ENCODE measurements at places on chromosomes 4 and X.

DNA sequence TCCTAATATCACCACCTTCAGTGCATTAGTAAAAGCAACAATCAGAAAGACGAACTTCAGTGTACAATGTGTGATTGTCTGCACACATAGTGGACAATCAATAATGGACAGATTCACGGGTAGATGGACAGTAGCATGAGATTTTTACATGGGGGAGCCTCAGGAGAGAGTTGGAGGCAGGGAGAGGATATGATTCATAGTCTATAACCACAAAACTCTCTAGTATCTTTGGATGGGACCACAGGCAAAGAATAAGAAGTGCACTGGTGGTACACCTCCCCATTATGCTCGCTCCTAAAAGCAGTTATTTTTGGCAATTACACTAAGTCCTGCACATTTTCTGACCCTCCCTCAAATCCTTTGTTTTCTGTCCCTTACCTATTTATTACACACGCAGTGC, 624.4 kb upstream of the ACTRT1 start:
- no peak for DNase-seq

- no peak for DNase-seq
Measured at GRCh38 chrX:38435130-38435529, 82.7 kb downstream of the OTC start.

DNA sequence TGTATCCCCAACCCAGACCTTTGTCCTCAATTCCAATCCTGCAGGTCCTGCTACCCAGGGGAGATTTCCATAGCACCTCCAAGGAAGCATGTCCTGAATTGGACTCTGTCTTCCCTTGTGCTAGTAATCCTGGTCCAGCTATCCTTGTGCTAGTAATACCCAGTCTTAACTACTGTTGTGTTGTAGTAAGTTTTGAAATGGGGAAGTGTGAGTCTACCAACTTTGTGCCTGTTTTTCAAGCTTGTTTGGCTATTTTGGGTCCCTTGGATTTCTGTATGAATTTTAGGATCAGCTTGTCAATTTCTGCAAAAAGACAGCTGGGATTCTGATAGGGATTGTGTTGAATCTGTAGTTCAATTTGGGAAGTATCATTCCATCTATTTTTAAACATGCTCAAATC, 51.4 kb downstream of the CD99L2 start:
- no peak for DNase-seq

DNA sequence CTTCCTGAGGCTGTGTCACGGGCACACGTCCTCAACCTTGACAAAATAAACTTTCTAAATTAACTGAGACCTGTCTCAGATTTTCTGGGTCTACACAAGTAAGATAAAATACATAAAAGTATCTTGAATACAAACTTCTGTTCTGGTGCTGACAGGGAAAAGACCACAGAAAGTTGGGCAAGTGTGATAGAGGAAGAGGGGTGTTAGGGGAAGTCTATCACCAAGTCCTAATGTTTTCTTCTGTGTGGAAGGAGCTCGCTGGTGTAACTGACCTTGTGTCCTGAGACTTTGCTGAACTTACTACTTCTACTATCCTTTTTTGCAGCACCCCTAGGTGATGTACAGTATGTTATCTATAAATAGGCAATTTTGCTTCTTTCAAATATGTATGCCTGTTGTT, 97.0 kb upstream of the STIM2 start:
- no peak for DNase-seq

GRCh38 chr4:142940425-142941330, 94.6 kb upstream of the INPP4B start:
- DNase-seq, result peak; percentile 84

DNA sequence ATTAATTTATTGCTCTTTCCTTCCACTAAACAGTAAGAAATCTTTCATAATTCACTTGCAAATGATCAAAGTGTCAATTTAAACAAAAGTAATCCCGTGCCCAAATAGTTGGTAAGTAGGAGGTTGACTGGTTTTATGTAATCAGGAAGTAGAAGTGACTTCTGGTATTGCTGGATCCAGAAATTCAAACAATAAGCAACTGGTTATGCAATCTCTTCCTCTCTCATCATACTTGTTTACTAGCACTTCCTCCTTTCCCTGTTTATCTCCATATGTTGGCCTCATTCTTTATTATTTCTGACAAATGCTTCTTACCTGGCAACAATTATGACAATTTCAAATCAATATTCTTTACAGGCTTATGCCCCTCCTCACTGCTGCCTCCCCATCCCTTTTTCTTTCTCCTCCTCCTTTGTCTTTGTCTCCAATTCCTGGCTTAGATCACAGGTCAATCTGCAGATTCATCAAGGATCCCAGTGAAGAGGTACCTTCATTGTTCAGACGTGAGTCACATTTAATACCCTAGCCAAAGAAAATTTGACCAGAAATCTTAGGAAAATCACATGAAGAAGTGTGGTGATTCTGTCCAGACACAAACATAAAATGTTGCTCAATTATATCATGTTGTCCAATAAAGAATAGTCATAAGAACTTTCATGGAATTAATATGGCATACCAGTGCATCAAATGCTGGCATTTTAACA, 323.2 kb upstream of the PCDH7 start:
- DNase-seq, result no peak

DNA sequence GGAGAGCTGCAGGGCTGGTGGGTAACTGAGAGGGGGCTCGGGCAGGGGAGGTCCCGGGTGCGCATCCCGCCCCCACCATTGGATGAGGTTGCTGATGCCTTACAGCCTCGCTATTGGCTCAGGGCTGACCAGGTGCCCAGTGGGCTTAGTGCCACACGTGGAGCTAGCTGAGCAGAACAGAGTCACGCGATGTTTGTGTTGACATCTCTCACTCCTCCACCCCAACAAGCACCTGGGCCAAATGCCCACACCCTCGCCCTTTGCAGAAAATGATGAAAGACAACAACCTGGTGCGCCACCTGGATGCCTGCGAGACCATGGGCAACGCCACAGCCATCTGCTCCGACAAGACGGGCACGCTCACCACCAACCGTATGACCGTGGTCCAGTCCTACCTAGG, 31.8 kb downstream of the ATP2B3 start:
- DNase-seq, result no peak

DNA sequence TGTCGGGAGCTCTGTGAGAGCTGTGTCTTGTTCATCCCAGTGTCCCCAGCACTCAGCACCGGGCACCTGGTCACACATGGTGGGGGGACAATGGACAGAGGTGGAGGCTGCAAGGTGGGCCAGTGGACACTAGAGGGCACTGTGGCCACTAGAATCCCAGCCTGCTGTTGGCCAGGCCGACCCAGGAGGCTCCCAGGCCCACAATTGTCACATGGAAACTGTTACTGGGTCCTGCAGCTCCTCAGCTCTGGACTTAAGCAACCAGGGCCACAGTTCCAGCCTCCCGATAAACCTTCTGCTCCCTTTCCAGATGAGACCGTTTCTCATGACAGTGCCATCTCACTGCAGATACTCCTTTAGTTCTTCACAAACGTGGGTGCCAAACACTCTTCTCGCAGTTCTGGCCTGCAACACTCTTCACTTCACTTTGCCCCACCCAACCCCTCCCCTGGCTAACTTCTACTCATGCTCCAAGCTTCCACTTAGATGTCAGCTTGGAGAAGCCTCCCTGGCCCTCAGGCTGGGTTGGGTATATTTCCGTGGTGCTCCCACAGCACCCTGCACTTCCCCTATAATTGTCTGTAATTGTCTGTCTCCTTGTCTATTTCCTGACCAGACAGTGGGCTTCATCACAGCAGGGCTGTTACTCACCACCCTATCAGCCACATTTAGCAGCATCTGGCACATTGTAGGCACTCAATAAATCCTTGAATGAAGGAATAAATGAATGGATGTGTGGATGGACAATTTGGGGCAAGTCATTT, 3.5 kb upstream of the IQSEC2 start:
- peak; percentile 13 for DNase-seq

GRCh38 chr4:112007391-112007790, 137.9 kb upstream of the FAM241A start:
- DNase-seq, result no peak

DNA sequence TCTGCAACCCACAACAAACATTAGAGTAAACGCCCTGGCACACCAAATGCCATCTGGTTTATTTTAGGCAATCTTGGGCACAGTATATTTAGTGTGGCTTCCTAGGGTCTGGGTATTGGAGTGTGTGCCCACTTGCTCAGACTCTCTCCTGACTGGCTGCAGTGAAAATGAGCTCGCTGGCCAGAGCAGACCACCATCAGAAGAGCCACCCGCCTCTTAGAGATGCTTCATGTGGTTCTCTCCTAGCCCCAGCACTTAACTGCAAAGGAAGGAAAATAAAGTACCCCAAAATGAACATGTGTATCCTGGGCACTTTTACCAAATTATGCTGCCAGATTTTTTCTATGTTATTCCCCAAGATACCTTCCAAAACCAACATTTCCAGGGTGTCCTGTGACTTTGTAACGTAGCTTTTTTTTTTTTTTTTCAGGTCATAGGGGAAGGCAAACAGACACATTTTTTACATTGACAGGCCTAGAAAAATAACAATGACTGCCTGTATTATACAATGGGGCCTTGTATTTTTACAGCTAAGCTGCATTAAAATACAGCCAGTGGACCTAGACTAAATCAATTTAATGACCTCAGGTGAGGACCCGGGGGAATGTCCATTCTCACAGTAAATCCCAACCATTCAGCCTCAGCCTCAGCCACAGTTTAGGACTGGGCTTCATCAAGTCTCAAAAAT, 193.7 kb downstream of the RASL11B start:
- no peak for DNase-seq

DNA sequence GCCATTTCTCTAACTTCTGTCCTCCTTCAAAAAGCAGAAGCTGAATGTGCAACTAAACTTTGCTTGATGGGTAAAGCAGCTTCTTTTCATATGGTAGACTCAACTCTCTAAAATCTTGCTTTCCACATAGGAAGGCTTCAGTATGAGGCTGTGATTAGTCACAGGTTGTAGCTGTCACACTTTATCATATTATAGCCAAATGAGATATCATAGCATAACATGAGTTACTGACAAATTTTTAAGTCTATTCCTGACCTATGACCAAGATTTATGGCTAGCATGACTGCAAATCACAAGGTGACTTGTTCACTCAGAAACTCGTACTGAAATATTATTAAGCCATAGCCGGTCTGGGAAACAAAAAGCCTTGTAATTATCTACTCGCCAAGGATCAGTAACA, 998.6 kb downstream of the RPA4 start:
- no peak for DNase-seq

- no peak for DNase-seq
Measured at GRCh38 chrX:1196436-1196835, 16.0 kb downstream of the CRLF2 start.

DNA sequence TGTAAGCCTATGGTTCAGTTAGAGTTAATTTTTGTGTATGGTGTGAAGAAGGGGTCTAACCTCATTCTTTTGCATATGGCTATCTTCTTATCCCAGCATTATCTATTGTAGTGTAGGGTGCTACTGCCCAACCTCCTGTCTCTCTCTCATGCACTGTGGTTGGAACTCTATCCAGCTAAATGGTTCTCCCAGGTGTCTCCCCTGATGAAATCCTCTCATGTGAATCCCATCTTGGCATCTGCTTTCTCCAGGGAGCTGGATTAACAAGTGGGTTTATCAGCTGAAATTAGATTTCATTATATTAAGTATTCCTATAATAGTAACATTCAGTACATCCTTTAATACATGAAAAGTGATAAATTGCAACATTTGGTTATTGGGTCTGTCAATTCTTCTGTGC, 224.7 kb upstream of the SFRP2 start:
- DNase-seq, result no peak

- no peak for DNase-seq
Measured at GRCh38 chrX:30863974-30864373, 25.1 kb downstream of the TAB3 start.

- DNase-seq, result no peak
Measured at GRCh38 chr4:105357258-105357980, 116.4 kb downstream of the PPA2 start.

DNA sequence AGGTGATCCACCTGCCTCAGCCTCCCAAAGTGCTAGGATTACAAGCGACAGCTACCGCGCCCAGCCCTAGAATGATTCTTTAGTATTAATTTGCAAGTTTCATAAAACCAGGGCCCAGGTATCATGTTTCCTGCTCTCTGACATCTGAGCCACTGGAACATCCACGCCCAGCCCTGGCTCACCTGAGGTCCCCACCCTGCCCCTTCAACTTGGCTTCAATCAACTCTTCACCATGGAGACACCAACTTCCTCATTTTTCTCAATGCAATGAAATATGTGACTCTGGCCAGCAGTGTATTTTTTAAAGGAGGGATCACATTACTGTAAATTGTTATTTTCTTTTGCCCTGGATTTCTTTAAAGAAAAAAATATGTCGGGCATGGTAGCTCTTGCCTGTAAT, 3.9 kb downstream of the PRSS12 start:
- no peak for DNase-seq

GRCh38 chrX:19649226-19649995, 134.1 kb upstream of the MAP3K15 start:
- DNase-seq, result no peak

GRCh38 chrX:68183612-68184214, 249.6 kb downstream of the OPHN1 start:
- peak; percentile 1 for DNase-seq

DNA sequence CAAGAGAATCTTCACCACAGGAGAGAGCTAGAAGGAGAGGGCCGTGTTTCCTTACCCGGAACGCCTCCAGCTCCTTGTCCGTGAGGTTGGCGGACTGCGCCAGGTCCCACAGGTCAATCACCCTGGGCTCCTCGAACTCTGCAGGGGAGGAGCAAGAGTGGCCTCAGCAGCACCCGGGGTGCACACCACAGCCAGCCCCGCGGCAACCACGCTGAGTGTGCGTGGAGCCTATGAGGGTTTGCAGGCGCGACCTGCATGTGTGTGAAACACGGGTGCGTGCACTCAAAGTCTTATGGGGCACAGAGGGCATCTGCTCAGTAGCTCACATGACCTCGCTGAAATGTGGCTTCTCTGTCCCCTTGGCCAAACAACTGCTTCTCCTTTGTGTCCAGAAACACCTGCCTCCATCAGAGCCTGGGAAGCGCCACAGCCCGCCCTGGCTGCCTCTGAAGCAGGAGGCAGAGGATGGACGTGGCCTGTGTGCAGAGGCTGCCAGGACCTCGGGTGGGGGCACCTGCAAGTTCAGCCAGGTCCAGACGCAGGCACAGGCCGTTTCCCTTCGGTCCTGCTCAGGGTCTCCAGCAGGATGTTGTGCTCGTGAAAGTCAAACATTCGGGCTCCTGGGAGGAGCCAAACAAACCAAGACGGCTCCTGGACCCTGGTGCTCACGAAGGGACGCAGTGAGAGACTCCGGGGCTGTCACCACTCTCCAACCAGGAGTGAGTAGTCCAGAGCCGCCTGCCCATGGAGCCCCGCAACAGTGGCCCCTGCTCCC, 16.0 kb downstream of the LRPAP1 start:
- DNase-seq, result no peak

DNA sequence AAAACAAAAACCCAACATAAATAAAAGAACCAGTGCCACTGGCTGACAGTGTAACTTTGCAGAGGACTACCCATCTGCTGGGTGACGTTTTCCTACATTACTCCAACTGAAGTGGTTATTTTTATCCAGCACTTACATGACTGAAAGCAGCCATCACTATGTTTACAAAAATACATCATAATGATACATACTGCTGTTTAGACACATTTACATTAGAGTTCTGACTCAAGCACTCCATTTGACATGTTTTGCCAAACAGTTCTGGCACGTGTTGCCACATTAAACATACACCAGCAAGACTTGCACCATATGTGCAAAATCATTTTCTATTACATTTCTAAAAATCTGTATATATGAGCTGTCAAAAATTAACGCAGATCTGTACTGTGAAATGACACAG, 39.6 kb downstream of the BEND4 start:
- DNase-seq, result no peak

Measured in NCI-H1105 treated with DMSO at 0.1 percent for 48 hours (cell line).